ENCODE measurements at places on chromosomes 3 and 15. TPM values are rescaled to one million over a fixed set of nuclear protein-coding genes. Genes with fewer than 3 reads are reported as not detected.

RPP25 gene
- total RNA-seq = 0.34 TPM

SNRK gene
- 14.3 TPM for total RNA-seq

ICE2 gene
- 33.7 TPM for total RNA-seq

GRK7 gene
- total RNA-seq = not detected

ITPR1 gene
- 29.9 TPM for total RNA-seq

CYP1A1 gene
- 0.32 TPM for total RNA-seq

VILL gene
- 8.7 TPM for total RNA-seq

CD200R1 gene
- 0.09 TPM for total RNA-seq

TGM5 gene
- not detected for total RNA-seq

TMC3 gene
- total RNA-seq = not detected

GPR156 gene
- total RNA-seq = 0.32 TPM

C3orf49 gene
- total RNA-seq = not detected

GOLGA8S gene
- under 0.01 TPM for total RNA-seq

AHSG gene
- total RNA-seq = not detected

ASB7 gene
- 18.9 TPM for total RNA-seq

RASGRP1 gene
- total RNA-seq = not detected

COPB2 gene
- total RNA-seq = 309 TPM

GABRA5 gene
- not detected for total RNA-seq

STRA6 gene
- total RNA-seq = 0.79 TPM

KCNMB2 gene
- total RNA-seq = not detected

HESX1 gene
- 0.79 TPM for total RNA-seq

ARGFX gene
- not detected for total RNA-seq

PPP1R14D gene
- not detected for total RNA-seq

UMPS gene
- total RNA-seq = 29.0 TPM

UCN2 gene
- 0.34 TPM for total RNA-seq

DGKG gene
- 2.5 TPM for total RNA-seq

REC114 gene
- total RNA-seq = not detected

TM6SF1 gene
- 2.0 TPM for total RNA-seq

TRAT1 gene
- total RNA-seq = not detected

RYR3 gene
- under 0.01 TPM for total RNA-seq

TIMP4 gene
- total RNA-seq = 12.0 TPM

GNAT1 gene
- total RNA-seq = not detected

SEMA4B gene
- total RNA-seq = 16.2 TPM

SPPL2A gene
- 41.3 TPM for total RNA-seq

CCR1 gene
- 1.5 TPM for total RNA-seq

TAGLN3 gene
- 4.4 TPM for total RNA-seq

CFAP100 gene
- total RNA-seq = not detected

BSN gene
- under 0.01 TPM for total RNA-seq

DNAH1 gene
- 4.8 TPM for total RNA-seq

IQCH gene
- 4.8 TPM for total RNA-seq

Data from bronchial smooth muscle cell (primary cell).